ENCODE measurements at places on chromosomes 4 and X.

DNA sequence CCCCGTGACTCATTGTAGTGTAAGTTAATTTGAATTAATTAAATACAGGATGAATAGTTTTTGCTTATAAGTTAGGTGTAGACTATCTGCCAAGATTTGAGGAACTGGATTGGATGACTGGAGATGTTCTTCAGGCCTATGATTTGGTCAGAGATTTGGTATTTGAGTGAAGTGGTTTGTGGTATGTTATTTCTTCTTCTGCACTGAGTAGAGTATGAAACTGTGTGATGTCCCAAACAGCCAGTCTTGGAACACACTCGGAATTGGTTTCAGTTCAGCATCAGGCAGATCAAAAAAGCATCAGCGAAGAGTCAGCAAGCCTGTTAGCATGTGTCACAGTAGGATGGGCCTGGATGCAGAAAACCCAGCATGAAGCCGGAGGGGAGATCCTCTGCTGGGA, 294.1 kb downstream of the ARHGAP10 start:
- DNase-seq: no peak

GRCh38 chr4:153297116-153297515, 47.4 kb upstream of the MND1 start:
- DNase-seq: no peak

GRCh38 chr4:172900900-172901299, 267.7 kb upstream of the GALNT7 start:
- DNase-seq: no peak

- no peak for DNase-seq
These were observed 169.9 kb upstream of the LDB2 start for GRCh38 chr4:17068392-17068791.

GRCh38 chr4:97531351-97531750, 611.9 kb downstream of the STPG2 start:
- no peak for DNase-seq

DNA sequence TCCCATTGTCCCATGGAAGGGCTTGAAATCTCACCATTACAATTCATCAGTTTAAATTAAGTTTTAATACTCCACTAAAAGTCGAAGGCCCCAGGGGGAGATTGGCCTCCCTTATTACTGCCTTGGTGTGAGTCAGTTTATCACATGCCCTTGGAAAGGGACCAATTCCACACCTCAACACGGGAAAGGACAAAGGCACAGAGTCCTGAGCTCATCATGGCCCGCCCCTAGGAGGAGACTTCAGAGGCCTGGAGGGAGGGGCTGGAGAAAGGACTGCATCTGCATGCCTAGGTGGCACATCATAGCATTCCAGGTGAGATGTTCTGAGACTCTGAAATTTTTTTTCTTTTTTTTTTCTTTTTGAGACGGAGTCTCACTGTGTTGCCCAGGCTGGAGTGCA, 2.8 kb upstream of the SEL1L3 start:
- DNase-seq: no peak

DNA sequence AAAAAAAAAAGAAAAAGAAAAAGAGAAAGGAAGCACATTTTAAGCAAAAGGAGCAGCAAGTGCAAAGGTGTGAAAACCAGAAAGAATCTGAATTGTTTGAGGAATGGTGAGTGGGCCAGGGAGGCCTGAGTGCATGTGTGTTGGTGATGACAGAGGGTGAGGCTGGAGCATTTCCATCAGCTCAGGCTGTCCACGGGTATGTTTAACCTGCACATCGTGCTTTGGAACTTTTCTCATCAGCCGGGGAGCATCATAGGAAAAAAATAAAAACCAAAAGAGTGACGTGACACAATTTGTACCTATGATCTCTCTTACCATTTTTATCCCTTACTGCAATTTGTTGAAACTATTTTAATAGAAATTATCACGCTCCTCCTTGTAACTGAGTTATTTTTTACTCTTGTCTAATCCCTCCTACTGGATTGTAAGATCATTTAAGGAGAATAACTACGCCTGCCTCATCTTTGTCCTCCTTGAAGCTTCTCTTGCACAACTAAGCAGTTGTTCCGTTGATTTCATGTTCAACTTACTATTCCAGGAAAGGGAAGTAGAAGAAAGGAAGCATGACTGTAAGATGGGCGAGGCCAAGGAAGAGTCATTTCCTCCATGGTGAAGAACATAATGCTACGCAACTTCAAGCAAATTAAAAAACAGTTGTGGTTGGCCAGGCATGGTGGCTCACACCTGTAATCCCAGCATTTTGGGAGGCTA, 7.0 kb downstream of the PALLD start:
- no peak for DNase-seq

GRCh38 chr4:37685161-37685822, 884 bp downstream of the RELL1 start:
- DNase-seq: no peak

DNA sequence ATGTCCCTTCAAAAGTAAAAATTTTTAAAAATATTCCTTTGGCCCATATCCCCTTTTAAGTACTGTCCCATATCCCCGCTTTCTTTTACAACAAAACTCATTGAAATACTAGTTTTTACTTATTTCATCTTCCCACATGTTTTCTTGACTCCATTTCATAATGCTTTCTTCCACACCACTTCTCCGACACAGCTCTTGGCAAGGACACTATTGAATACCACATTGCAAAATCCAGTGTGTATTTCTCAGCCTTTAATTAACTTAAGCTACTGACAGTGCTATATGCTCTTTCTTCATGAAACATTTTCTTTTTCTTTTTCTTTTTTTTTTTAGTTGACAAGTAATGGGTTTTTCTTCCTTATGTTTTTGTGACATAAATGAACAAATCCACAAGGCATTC, 28.8 kb downstream of the PRDM8 start:
- no peak for DNase-seq

GRCh38 chrX:109839694-109840567, 106.9 kb upstream of the ACSL4 start:
- DNase-seq: no peak

GRCh38 chr4:149738156-149738555, 77.5 kb downstream of the IQCM start:
- DNase-seq: no peak

DNA sequence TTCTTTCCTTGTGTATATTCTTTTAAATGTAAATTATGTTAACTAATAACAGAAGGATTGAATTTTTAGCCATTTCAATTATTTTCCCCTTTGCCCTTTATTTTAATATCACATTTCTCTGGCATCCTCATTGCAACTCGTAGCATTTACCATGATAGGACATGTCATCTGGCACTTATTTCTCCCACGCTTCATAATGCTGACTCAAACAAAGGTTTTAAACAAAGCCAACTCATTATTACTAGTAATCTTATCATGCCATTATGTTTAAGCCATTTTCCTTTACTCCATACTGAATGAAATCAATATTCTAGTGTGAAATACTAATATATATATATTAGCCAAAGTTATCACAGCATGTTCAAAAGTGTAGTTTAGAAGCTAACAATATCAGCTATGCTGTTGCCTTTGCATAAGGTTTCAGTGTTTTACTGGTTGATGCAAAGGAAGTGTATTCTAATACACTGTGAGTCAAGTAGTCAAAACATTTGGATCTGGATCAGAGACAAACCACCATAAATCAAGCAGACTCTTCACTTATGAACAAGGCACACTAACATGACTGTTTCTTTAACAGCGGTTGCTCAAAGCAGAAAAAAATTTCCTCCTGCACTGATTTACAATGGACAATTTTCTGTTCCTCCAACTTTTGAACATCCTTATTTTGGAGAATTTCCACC, 281.6 kb downstream of the SLC7A11 start:
- DNase-seq: no peak

Data from stimulated activated CD4-positive, alpha-beta T cell treated with anti-CD3 and anti-CD28 coated beads, Interleukin-15, amount 100 ng/mL, for 1 hour (primary cell).